Keratinocyte (primary cell): ENCODE measurements at places on chromosomes 2 and 18.

DNA sequence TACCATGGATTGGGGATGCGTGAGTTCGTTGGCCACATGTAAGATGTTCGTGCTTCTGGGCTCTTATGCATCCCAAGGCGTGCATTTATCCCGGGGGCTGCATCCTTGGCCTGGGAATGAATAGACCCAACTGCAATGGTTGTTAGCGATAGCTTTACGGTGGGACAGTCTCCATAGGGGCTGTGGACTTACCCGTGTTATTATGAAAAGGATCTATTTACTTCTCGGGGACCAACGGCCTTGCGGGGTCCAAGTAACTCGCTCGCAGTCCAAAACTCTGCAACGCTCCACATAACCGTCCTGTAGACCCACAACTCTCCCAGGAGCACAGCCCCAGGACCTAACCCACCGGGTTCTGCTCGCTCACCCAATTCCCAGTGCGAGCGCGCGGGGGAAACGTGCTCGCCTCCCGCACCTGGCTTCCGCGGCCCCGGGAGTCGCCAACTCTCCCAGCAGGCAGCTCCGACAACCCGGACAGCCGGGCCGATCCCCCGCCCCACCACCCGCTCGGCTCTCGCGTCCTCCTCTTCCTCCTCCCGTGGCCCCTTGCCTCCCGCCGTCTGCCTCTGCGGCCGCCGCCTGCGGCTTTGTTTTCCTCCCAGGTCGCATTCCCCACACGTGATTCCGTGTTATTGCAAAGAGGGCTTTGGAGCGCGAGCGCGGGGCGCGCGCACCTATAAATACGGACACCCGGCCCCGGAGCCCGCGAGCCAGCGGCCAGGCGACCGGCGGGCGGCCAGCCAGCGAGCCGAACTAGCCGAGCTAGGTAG, at the start of gene CABLES1:
Gene CABLES1 (plus strand): TSS at position 706 of the 770 bp plus-strand sequence. CDS start 278 bp downstream, outside the sequence.
- no peak for DNase-seq

- DNase-seq: no peak
Measured at GRCh38 chr2:19041434-19042041, 316.9 kb downstream of the OSR1 start.

GRCh38 chr2:30823452-30823851, 16.2 kb upstream of the CAPN13 start:
- DNase-seq: no peak

GRCh38 chr18:37175727-37176620, 347.0 kb downstream of the KIAA1328 start:
- peak; percentile 5 for DNase-seq

DNA sequence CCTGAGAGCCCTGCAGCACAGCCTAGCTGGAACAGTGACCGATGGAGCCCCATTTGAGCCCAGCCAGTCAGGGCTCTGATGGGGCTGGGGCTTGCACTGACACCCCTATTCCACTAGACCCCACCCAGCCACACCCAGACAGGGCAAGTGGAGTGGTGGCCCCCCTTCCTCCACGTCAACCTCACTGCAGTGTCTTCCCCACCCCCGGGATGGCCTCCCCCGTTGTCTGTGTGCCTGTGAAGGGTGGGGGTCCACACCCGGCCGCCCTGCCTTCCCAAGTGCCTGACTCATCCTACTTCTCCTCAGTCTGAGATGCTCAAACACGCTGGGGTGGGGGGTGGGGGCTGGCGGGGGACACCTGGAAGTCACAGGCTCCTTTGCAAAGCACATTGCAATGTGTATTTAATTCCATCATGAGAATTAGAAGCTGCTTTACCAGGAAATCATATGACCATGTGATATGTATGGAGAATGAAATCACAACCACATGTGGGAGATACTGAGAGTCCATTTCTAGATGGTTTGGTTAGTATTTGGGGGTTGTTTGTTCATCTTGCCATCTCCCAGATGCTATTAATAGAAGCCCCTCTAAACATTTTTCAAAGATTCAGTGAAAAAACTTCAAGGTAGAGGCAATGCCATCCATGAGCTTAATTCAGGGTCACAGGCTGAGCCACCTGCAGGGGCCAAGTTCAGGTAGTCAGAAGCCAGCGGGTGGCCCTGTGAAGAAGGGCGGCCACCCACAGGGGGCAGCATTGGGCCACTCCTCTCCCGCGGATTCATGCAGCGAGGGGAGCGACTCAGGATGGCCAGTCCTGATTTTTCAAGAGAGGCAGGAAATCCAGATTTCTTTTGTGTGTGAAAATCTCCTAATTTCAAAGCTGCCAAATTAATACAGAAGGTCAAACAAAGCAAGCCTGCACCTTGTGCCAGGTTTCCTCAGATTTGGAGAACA, 22.7 kb upstream of the GMPPA start:
- DNase-seq: no peak

DNA sequence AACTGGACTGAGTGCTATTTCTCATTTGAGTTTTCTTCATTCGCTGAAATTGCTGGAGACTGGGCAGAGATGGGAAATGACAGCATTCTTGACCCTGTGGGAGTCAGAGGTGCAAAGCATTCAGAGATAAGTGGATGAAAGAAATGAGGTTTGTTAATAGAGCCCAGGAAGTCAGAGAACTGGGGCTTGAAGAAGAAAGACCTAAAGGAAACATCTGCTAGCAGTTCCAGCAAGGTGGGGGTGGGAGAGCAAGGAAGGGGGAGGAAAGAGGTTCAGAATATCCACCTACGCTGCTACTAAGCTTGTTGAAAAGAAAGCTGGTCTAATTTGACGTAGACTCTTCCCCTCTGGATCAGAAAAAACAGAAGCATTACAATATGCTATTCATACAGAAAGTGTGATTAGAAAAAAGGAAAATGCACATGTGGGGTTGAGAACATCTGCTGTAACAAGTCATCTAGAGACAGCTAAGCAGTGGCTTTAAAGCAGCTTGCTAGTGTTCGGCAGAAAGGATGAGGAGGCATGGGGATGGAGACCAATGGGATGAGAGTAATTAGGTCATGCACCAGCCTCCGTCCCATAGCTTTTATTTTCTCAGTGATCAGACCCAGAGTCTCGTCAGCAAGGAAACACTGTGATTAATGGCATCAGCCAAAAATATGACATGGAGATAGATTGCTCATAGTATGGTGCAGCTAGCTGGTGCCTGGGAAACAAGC, 29.7 kb downstream of the NAB1 start:
- DNase-seq: no peak

- no peak for DNase-seq
Measured at GRCh38 chr2:218993345-218994315, at the start of gene CRYBA2. TSS of gene CRYBA2 (minus strand) at chr2:218993422. CDS start at chr2:218993176, 246 bp downstream.

DNA sequence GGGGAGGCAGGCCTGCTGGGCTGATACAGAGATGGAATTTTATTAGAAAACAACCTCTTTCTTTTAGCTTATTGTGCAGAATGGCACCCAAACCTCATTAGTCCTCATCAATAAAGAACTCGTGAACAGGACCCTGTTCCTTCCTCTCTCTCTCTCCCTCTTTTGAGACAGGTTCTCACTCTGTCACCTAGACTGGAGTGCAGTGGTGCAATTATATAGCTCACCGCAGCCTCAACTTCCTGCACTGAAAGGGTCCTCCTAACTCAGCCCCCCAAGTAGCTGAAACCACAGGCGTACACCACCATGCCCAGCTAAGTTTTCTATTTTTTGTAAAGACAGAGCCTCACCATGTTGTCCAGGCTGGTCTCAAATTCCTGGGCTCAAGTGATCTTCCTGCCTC, 21.7 kb upstream of the AP1S3 start:
- no peak for DNase-seq

GRCh38 chr2:2671826-2672225, 340.8 kb upstream of the MYT1L start:
- no peak for DNase-seq

DNA sequence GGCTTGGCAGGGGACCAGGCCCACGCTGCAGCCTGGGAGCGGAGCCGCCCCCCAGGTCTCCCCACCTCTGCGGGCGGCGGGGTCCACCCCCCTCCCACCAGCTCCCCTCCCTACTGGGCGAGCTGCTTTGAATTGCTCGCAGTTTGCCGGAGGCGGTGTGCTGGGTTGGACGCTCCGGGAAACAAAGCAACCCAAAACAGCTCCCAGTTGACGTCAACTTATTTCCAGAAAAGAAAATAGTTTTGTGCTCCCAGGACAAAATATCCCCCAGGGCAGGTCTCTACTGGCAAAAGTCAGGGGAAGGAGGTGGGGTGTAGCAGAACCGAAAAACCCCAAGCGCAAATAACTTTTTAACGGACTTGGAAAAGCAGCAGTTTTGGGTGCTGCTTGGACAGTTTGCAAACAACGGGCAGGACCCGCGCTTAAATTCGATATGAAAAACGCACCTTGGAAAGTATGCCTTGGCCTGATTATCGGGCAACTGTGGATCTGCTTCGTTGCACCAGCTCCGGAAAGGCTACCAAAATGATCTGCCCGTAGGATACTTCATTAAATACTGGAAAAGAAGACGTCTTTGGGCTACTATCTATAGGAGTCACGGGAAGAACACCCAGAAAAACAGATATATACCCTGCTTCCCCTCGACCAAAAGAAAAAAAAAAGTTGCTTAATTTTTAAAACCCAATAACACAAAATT, 2.8 kb upstream of the KCTD1 start:
- DNase-seq: no peak

DNA sequence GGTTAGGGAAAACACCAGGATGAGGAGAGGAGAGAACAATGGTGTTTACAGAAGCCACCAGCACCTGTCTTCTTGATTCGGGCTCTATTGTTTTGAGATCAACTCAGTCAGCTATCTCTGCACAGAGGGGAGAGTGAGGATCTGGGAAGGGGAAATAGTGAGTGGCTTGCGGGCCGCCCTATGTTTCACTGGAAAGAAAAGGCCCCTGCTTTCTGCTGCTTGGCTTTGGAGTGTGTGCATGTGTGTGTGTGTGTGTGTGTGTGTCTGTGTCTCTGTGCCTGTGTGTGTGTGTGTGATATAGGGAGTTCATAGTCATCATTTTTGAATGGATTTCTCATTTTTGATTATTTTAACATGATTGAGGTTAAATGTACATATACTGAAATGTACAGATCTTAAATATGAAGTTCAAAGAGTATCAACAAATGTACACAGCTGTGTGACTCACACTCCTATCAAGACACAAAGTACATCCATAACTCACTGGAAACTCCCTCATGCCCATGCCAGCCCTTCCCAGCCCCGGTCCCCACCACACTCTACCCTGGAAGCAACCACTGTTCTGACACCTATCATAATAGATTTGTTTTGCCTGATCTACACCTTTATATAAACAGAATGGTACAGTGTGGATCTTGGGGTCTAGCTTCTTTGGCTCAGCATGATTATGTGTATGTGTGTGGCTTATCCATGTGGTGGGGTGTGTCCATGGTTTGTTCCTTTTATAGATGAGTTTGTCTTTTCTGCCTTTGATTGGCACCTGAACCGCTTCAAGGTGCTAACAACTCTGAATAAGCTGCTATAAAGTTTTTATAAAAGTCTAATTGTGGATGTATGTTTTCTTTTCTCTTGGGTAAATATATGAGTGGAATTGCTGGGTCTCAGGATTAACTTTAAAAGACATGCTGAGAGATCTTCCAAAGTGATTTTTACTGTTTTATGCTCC, 258.3 kb downstream of the SETBP1 start:
- no peak for DNase-seq

GRCh38 chr18:70423120-70423519, 134.3 kb downstream of the SOCS6 start:
- DNase-seq: no peak

- DNase-seq: no peak
Measured at GRCh38 chr2:6394276-6394675, 471.4 kb downstream of the CMPK2 start.

DNA sequence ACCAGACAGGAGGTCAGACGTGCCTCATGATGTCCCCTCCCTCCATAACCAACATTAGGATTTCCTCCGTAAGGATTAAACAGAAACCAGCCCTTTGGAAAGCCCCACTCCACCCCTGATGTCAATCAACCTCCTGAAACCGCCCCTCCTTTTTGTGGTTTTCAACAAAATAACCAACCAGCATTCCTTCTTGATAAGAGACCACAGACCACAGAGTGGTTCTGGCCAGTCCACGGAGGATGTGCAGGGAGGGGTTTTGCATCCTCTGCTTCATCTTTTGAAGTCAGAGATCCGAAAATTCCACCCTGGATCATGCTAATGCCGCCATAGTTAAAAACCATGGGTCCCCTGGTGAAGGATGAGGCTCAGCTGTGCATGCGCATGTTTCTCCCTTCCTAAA, 180.0 kb upstream of the CCDC150 start:
- no peak for DNase-seq

DNA sequence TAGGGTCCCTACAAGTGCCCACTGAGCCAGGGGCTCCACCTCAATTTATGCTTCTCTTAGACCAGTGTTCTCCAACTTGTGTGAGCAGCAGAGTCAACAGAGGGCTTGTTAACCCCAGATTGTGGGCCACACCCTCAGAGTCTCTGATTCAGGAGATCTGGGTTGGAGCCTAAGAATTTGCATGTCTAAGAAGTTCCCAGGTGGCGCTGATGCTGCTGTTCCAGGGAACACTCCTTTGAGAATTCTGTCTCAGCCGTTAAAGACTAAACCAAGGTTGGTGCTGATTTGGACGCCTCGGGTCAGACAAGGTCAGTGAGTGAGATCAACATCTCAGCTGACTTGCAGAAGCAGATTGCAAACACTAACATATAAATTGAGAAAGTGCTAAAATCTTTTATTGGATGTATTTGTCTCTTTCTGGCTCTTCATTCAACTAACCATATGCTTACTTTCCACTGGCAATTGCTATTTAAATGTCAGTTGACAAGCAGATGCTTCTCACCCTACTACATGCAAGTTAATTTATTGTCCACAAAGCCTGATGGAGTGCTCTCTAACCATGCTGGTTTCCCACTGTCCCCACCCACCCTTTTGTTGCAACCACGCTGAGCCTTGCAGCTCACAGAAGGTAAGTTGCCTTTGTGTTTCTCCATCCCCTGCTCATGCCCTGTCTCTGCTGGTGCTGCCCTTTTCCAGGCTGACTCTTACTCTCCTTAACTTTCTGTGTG, 31.5 kb downstream of the LYPD1 start:
- DNase-seq: no peak

GRCh38 chr18:34976534-34976898, 64.7 kb upstream of the MAPRE2 start:
- DNase-seq: no peak

GRCh38 chr2:233814056-233814835, 36.1 kb downstream of the MROH2A start:
- no peak for DNase-seq

DNA sequence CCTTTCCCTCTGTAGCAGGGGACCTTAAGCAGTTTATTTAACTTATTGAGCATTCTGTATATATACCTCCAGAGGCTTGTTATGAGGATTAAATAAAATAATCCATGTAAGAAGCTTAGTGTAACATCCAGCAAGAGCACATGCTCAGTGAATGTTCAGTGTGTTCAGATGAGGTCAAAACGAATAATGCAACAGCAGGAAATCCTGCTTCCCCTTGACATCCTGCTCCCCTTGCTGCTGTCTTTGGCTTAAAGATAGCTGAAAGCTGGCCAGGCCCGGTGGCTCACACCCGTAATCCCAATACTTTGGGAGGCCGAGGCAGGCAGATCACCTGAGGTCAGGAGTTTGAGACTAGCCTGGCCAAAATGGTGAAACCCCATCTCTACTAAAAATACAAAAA, 68.7 kb downstream of the COL4A4 start:
- DNase-seq: no peak
